CD14-positive monocyte (primary cell): ENCODE measurements at places on chromosomes 3 and 15.

DNA sequence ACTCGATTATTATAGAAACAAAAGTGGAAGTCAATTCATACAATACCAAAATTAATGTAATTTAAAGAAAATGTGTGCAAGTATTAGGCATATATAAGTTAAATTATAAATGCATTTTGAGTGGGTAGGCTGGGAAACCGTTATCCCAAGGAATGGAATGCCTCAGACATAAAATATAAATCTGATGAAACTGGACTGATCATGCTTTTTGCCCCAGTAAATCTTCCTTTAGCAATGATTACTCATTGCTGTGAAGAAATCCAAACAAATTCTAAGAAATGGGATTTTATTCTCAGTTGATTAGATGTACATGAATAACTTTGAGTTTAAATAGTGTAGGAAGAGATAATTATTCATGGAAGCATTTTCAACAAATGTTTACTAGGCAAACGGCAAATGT, 185.5 kb upstream of the KCNMB2 start:
- DNase-seq, result no peak

DNA sequence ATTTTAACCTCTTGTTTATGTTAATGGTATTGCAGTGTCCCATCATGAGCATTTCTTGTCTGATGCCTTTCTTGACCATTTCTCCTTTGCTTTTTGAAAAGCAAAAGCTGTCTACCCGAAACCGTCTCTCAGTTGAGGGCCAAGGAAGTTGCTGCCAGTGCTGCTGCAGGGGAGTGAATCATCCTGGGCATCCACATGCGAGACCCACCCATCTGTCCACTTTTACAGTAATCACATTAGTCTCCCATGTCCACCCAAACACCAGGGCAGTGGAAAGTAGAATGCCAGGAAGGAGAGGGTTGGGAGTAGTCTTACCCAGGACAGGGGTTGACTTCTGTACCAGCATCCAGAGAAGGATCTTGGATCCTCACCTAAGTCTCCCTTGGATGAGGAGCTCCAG, 48.6 kb upstream of the TEX264 start:
- DNase-seq, result no peak

- no peak for DNase-seq
Measured at GRCh38 chr3:188294113-188294512, 140.2 kb downstream of the LPP start.

DNA sequence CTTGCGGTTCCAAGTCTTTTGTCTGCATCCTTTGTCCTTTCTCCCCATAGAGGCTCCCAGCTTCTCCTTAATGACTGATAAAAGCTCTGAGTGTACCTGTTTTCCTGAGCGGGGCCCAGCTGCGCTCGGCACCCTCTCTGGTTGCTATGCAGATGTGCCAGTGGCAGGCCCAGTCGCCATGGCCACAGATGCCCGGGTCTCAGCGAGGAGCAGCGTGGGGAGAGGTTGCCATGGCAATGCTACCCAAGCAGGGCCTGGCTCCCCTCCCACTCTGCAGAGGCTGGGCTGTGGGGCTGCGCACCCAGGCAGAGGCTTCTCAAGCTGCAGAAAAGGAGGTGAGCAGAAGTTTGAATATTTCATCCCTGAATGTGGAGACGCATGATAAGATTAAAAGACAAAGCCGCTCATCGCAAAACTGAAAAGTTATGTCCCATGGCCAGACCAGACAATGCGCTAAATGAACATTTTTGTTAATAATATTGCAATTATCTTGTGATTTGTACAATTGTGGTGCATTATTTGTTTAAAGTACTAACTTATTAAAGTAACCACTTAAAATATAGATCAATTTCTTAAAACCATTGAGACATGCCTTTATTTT, 66.1 kb downstream of the TPRA1 start:
- DNase-seq, result no peak

- DNase-seq, result no peak
Measured at GRCh38 chr3:145767909-145768308, 393.1 kb downstream of the PLOD2 start.

- no peak for DNase-seq
Measured at GRCh38 chr3:57309769-57310360, 17.4 kb upstream of the ASB14 start.

- DNase-seq, result peak; percentile 57
Measured at GRCh38 chr3:49415931-49416601, 3.8 kb downstream of the TCTA start.

- peak; percentile 40 for DNase-seq
Measured at GRCh38 chr3:127777921-127778656, 44.2 kb downstream of the MGLL start.

GRCh38 chr15:48936666-48937065, 27.1 kb downstream of the SHC4 start:
- DNase-seq, result no peak

DNA sequence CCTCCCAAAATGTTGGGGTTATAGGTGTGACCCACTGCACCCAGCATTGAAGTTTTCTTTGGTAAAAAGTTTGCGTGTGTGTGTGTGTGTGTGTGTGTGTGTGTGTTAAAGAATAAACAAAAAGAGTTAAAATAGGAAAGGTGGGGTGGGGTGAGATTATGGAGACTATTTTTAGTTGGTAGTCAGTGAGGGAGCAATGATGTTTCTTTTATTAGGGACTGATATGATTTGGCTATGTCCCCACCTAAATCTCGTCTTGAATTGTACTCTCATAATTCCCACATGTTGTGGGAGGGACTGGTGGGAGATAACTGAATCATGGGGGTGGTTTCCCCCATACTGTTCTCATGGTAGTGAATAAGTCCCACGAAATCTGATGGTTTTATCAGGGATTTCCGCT, 92.2 kb downstream of the CGNL1 start:
- no peak for DNase-seq

- DNase-seq, result no peak
Measured at GRCh38 chr15:88776646-88777045, 26.6 kb upstream of the ACAN start.

DNA sequence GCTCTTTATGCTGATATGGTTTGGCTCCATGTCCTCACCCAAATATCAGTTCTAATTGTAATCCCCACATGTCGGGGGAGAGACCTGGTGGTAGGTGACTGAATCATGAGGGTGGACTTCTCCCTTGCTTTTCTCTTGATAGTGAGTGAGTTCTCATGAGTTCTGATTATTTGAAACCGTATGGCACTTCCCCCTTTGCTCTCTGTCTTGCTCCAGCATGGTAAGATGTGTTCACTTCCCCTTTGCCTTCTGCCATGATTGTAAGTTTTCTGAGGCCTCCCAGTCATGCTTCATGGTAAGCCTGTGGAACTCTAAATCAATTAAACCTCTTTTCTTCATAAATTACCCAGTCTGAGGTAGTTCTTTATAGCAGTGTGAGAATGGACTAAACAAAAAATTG, 107.6 kb downstream of the IMPG2 start:
- peak; percentile 5 for DNase-seq

- DNase-seq, result no peak
Measured at GRCh38 chr3:189383630-189384029, 211.9 kb downstream of the TPRG1 start.

- DNase-seq, result no peak
Measured at GRCh38 chr15:78182336-78182700, 33.2 kb downstream of the IDH3A start.
